Inflammatory macrophage treated with lipopolysaccharide for 1 hour (primary cell): ENCODE measurements at places on chromosomes 13 and 19.

- DNase-seq: no peak
Observed at GRCh38 chr19:28020619-28021258, 1192.2 kb downstream of the UQCRFS1 start.

DNA sequence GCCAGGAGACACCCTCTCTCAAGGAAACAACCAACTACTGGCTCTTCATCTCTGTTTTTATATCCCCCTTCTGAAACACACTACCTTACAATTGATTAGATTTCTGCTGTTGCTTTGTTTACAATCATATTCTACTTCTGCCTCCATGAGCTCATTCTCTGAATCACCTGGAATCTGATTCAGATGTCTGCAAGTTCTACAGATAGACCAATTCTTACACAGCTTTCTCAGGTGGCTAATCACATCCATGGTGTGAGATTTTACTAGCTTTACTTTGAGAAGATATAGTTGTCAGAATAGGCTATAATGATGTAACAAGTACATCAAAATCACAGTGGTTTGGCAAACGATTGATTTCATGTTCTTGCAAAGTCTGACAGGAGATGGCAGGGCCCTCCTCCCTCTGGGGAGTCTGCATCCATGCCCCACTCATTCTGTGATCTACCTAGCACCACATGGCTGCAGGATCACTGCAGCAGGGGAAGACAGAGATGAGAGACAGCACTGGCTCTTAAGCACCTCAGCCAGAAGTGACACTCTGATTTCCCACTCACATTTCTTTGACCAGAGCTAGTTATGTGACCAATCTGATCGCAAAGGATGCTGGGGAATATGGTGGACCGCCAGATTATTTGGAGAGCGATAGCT, 243.7 kb downstream of the FOXO1 start:
- DNase-seq: no peak

GRCh38 chr19:14804765-14805164, 26.4 kb upstream of the ADGRE2 start:
- no peak for DNase-seq

DNA sequence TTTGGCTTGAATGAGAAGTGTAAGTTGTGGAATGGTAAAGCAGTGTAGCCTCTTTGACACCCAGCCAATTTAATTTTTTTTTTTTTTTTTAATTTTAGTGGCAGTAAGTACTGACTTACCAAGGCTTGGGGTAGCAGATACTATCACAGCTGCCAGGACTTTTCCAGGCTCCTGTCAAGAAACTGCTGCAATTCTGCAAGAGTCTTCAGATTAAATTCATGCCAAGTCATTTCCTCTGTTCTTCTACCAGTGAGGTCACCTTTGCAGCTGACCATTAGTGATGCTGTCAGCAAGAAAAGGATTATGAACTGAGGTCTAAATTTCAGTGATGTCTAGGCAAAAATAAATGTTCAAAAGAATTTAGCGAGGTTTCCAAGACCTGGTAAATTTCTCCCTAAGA, 91.2 kb downstream of the GGACT start:
- DNase-seq: peak; percentile 58
